Ovary (tissue), 10 donors: ENCODE measurements at places on chromosomes 13 and 19.

GRCh38 chr19:17754634-17755442 is 3.6 kb downstream of the FCHO1 start:
- DNase-seq: no peak

DNA sequence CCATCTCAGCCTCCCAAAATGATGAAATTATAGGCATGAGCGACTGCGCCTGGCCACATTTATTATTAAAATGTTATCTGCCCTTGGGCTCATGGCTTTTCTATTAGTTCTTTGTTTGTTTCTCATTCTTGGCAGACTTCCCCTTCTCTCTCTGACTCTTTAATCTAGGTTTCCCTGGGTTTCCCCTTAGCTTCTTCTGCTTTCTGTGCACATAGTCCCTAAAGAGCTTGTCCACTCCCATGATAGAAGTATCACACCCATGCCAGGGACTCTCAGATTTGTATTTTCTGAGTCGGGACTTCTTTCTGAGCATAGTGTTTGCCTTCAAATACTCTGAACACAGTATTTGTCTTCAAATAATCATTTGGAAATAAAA is 38.6 kb upstream of the ITM2B start:
- no peak for DNase-seq

DNA sequence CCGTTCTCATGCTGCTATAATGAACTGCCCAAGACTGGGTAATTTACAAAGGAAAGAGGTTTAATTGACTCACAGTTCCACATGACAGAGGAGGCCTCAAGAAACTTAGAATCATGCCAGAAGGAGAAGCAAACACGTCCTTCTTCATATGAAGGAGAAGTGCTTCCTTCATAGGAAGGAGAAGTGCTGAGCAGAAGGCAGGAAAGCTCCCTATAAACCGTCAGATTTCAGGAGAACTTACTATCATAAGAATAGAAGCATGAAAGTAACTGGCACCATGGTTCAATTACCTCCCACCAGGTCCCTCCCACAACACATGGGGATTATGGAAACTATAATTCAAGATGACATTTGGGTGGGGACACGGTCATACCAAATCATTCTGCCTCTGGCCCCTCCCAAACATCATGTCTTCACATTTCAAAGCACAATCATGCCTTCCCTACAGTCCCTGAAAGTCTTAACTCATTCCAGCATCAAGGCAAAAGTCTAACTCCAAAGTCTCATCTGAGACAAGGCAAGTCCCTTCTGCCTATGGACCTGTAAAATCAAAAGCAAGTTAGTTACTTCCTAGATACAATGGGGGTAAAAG is 10.6 kb downstream of the ACOD1 start:
- DNase-seq: no peak

- DNase-seq: no peak
These were observed 476.8 kb downstream of the COG6 start for GRCh38 chr13:40132249-40132648.

DNA sequence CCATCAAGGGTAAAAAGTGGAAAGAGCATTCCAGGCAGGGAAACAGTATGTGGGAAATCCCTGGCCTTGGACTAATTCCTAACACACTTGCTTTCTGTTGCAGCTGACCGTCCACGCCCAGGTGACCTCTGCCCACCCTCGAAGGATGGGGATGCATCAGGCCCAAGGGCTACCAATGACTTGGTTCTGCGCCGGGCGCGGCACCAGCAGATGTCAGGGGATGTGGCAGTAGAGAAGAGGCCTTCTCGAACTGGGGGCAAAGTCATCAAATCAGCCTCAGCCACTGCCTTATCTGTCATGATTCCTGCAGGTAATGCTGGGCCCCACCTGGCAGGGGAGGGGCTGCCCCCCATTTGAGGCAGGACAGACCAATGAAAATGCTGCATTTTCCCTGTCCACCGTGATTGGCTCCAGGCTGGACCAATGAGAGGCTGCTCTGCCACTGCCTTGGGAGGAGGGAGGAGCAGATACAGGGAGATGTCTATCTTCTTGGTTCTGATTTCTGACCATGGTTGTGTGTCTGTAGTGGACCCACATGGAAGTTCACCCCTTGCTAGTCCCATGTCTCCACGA is 12.6 kb downstream of the DNASE2 start:
- no peak for DNase-seq

GRCh38 chr13:43153436-43154090 is 130.2 kb downstream of the DNAJC15 start:
- no peak for DNase-seq

DNA sequence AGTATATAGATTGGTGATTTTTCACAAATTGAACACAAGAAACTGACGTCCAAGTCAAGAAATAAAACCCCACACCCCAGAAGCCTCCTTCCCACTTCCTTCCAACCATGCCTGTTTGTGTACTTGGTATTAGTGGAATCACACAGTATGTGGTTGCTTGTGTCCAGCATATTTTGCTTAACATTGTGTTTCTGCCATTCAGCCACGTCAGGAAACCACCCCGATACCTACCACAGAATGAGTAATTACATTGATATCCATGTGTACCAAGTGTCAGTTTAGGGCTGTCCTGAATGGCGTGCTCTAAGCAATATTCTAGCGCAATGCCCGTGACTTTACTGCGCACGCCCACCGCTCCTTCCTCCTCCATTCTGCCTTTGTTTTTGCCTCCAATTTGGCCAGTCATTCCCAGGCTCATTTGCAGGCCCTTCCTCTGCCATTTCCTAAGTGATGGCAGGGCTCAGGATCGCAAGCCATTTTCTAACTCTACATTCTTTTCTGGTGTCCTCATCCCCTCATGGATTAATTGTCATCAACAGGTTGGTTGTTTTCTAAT is 25.9 kb upstream of the MPHOSPH8 start:
- DNase-seq: no peak

- DNase-seq: no peak
These were observed 1139.3 kb downstream of the DIAPH3 start for GRCh38 chr13:59024434-59024833.

DNA sequence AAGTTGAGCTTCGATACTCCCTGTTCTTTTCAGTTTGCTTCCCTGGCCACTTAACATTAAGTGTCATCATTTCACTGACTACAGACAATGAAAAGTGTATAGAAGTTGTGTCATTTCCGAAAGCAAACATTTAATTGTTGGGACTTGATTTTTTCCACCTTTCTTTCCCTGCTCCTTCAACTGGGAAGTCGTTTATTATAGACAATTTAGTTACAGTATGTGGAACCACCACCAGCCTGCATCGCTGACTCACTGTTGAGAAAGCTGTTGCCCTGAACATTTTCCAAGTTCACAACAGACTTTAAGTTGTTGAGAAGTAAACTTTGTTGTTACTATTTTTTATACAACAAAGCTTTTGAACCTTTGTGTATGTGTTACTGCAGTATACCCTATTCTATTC is 788.4 kb upstream of the PRR20A start:
- DNase-seq: no peak

DNA sequence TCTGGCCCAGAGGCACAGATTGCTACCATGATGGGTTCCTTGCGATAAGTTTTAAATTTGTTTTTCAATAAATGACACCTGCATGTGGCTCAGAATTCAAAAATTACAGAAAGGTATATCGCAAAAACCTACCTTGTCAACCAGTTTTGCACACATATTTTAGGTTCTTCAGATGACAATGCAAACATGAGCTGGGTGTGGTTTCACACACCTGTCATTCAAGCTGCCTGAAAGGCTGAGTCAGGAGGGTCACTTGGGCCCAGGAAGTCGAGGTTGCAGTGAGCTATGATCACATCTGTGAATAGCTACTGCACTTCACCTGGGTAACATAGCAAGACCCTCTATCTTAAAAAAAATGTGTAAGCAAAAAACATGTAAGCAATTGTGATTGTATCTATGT is 56.1 kb downstream of the DNM2 start:
- no peak for DNase-seq

DNA sequence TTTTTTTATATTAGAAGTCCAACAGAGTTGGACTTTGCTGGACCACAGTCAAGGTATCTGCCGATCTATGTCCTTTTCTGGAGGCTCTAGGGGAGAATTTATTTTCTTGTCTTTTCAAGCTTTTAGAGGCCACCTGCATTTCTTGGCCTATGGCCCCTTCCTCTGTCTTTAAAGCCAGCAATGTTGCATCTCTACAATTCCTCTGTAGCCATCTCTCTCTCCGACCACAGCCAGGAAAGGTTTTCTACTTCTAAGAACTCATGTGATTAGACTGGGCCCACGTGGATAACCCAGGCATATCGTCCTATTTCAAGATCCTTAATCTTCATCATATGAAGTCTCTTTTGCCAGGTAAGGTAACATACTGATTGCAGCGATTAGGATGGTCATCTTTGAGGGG is 43.5 kb upstream of the RGCC start:
- DNase-seq: no peak
